ENCODE measurements at places on chromosomes 7 and 10.

DNA sequence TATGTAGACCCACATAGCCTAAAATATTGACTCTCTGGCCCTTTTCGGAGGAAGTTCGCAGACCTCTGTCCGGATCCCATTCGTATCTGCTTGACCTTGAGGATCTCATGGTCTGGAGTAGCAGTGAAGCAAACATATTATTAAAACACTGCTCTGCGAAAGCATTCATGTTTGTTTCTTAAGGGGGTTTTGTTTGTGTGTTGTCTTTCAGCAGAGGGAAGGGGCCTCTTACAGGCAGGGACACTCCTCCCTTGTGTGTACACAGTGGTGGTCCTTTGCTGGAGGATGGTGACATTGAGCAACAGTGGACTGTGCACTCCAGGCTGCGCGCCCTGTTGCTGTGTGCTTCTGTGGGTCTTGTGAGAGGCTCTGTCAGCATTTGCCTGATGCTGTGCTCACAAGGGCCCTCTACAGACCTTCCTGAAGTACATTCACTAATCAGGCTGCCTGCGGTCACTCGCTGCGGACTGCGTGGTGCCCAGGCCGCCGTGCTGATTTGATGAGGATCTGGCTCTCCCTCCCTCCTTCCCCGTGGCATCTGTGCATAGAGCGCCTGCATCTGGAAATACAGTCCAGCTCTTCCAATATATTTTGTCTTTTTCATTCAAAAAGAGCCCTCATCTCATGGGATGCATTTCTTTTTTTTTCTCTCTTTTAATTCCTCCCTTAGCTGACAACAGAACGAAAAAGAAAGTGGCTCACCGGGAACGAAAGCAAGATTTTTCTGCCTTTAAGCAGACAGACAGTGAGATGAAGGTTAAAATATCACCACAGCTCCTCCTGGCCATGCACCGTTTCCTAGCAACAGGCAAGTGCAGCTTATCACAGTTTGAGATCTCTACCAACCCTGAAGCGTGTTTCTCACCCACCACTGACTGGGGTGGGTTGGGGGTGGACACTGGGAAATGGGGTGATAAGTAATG is 135.8 kb downstream of the CNNM2 start:
- peak; percentile 71 for DNase-seq

DNA sequence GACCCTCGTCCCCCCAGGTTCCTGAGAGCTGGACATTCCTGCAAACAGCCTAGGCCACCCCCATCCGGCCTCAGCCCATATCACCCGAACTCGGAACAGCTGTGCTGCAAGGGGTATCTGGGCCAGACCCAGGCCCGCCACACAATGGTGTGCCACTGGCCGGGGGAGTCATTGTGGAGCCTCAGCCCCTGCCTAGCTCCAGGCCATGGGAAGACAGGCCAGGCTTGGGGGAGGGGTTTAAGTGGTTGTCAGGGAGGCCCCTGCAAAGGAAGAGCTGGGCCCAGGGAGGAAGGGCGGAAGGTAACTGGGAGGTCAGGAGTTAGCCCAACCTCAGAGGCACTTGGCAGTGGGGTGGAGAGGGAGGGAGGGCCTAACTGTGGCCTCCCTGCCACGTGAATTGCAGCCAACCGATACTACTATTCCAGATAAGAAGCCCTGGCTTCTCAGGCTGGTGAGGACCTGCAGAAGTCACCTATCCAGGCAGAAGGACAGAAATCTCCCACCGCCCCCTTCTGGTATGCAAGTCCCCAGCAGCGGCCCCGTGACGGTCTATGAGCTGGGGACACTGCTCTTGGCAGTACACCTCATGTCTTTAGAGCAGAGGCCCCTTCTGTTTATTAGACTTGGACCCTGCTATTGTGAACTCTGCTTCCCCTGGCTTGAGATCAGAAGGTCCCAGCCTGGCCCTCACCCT is 26.8 kb downstream of the VSIR start:
- peak; percentile 95 for DNase-seq

DNA sequence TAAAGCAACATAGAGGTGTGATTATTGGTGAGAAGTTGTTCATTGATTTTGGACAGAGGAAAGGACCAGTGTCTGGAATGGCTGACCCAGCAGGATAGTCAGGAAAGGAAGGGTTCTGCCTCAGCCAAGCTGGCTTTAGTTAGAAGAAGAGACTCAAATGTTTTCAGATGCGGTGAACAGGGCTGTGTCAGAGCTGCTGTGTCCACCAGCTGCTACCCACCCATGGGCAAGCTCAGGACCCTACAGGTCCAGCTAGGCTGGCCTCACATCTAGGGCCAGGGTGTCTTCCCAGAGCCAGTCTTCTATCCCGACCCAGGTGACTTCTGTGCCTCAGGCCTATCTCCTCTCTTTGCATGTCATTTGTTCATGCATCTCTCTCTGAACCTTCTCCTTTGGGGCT is 37.3 kb upstream of the CXCL12 start:
- no peak for DNase-seq

DNA sequence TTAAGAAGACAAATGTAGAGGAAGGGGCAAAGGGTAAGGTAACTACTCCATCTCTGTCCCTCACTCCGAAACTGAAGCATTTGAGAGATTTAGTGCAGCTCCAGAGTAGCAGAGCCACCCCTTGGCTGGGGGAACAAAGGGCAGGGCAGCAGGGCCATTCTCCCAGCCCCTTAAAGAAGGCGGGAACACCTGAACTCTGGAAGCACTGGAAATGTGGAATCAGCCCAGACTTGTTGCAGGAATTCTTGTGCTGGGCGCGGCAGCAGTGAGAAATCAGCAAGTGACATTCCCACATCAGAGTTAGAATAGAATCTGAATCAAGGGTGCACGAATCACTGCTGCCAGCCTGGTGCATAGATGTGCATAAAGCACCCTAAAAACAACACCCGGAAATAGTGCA is 34.4 kb upstream of the GRM8 start:
- DNase-seq = no peak

GRCh38 chr10:95278061-95278988 is 12.5 kb downstream of the PDLIM1 start:
- no peak for DNase-seq

DNA sequence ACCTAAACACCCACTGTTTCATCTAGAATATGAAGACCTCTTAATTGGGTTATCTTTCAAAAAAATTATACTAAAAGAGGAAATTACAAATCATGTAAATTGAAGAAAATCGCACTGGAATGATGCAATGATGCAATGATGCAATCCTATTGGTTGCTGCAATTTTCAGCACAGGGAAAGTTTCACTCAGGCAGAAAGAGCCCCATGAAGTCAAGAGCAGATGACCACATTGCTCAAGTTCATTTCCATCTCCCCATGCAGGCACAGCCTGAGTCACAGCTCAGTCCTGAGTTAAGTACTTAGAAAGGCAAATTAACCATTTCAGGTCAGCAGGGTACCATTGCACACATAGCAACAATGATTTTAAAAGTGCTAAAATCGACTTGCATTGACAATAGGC is 180.3 kb upstream of the MYO3A start:
- DNase-seq = peak; percentile 97

DNA sequence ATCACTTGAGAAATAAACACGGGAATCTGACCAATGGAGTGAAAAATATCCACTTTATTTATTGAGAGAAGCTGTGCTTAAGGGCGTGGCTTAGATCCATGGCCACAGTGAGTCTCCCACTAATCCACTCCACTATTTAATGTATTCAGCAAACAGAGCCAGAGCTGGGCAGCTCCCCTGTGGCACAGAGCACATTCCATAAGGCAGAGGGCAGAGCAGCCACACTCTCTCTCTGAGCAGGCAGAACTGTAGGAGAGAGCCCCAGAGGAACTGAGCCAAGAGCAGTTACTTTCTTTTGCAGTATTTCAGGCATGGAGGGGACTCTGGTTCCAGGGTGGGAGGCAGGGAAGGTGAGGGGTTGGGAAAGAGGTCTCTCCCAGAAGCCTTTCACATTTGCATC is 106.0 kb downstream of the GALNT17 start:
- DNase-seq = no peak

- peak; percentile 51 for DNase-seq
Measured at GRCh38 chr10:91409869-91410637, at the start of gene HECTD2. Gene HECTD2, plus strand, starts transcription at chr10:91410344. Its CDS starts 95 bp downstream, at chr10:91410439.

GRCh38 chr7:127879942-127880341 is 151.3 kb downstream of the LRRC4 start:
- no peak for DNase-seq

Data from MV-4-11 (cell line).